ENCODE measurements at places on chromosomes 1 and 21. TPM values are rescaled to one million over a fixed set of nuclear protein-coding genes. Genes with fewer than 3 reads are reported as not detected.
A peak's percentile ranks its signal among the peaks of the same experiment; 100 is the strongest.

- DNase-seq, result no peak
These were observed 6.3 kb downstream of the HMGCS2 start for GRCh38 chr1:119762409-119762808.

- DNase-seq, result no peak
These were observed 708.2 kb downstream of the BRINP3 start for GRCh38 chr1:189769448-189769847.

- DNase-seq, result peak; percentile 51
These were observed 14.8 kb upstream of the PIGM start for GRCh38 chr1:160046494-160047110.

GRCh38 chr1:110982320-110982719 lies 18.6 kb upstream of the LRIF1 start:
- DNase-seq, result no peak

DNA sequence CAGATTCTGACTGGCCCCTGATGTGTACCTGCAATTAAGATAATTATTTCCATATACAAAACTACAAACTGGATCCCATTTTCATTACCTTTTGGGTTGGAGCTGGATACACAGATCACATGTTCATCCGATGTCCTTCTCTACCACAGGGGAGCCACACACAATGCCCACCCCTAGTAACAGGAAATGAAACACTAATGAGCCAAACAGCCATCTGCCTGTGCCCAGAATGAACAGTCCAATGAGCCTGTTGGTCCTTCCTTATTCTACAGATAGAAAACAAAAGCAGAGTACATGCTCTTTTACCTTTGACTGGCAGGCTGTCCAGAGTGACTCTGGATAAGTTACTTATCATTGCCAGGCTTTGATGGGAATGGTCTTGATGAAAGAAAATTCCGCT lies 68.6 kb downstream of the SIPA1L2 start:
- DNase-seq, result no peak

- DNase-seq, result no peak
These were observed 15.6 kb downstream of the CADM3 start for GRCh38 chr1:159187033-159187432.

- no peak for DNase-seq
These were observed 89.9 kb upstream of the ARHGEF16 start for GRCh38 chr1:3364551-3364950.

DNA sequence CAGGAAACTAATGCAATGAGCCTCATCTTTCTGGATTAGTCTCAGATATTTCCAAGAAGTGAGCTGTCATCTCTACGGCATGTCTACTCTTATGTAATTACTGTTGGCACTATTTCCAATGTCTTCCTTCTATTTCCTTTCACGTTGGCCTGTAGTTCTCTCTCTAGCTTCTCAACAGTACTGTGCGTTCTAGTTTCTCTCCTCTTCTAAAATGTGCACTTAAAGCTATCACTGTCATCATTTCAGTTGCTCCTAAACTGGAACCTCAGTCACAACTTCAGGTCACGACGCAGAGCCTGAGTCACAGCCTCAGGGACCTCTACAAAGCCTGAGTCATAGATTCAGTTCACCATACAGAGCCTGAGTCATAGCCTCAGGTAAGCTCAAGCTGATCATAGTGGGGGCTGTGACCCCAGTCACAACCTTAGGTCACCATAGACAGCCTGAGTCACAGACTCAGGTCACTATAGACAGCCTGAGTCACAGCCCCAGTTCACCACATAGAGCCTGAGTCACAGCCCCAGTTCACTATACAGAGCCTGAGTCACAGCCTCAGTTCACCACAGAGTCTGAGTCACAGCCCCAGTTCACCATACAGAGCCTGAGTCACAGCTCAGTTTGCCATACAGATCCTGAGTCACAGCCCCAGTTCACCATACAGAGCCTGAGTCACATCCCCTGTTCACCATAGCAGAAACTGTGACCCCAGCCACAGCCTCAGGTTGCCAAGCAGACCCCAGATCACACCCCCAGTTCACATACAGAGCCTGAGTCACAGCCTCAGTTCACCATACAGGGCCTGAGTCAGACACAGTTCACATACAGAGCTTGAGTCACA lies 13.0 kb downstream of the WNT9A start:
- DNase-seq, result peak; percentile 28

- DNase-seq, result no peak
These were observed 269.0 kb downstream of the LTN1 start for GRCh38 chr21:28723646-28724045.

DNA sequence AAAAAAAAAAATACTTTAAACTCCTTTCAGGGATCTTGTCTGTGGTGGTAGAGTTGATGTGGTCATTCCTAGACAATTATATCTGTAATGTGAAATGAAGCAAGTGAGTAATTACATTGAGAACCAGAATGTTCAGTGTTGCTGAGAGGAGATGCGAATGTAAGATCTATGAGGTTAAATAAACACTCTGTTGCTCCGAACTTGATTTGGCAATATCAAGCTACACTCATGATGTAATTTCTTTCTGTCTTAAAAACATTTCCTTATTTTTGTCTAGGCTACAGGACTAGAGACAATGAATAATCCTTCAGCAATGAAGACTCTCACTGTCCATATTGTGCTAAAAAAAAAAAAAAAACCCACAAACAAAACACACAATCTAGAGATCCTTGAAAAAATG lies 63.1 kb upstream of the IGSF5 start:
- no peak for DNase-seq

DNA sequence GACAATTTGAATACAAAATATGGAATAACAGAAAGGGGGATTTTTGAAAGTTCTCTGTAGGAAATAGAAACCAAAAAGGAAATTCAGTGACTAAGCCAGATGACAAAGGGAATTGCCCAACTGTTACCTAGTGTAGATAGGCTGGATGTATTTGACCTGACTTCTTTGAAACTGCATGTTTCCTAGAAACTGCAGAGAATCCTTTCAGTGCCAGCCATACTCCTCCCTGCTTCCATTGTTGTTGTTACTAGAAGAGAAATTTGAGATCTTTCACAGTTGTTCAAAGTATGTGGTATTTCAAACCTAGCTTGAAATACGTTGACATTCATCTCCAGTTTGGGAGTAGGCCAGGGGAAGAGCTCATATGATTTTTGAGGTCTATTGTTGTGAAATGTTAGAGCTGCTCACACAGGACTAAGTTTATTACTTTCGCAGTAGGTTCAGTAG lies 1.8 kb upstream of the GBP5 start:
- no peak for DNase-seq

GRCh38 chr1:25900219-25900618 lies 6.0 kb downstream of the STMN1 start:
- no peak for DNase-seq

DNA sequence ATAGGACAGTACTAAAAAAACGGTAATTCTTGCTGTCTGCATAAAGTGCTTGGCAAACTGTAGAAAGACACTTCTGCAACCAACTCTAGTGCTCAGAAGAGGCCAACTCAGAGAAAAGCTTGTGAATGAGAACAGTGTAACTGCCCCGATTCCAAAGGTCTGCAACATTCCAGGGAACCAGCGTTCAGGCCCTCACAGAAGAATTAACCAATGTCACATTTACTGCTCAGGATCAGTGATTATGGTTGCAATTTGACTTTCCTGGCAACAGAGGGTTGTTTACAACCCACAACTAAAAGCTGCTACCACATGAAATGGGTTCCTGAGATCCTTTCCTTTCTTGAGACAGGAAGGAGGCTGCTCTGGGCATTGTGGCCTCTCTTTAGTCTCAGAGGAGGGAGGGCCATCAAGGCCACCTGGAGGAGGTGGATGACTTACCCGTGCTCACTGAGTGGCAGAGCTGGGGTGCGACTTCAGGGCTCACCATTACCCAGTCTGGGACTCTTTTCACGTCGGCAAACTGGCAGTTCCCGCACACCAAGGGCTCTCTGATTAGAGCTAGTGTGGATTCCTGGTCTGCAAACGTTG lies 15.3 kb downstream of the SRSF4 start:
- no peak for DNase-seq

GRCh38 chr1:98662356-98662670 lies 792 bp downstream of the SNX7 start:
- no peak for DNase-seq

GRCh38 chr1:89632657-89633247 lies at the start of gene LRRC8C:
Gene LRRC8C, plus strand, starts transcription at chr1:89633120. Its CDS starts 53,354 bp downstream, at chr1:89686474.
- DNase-seq, result peak; percentile 84

DNA sequence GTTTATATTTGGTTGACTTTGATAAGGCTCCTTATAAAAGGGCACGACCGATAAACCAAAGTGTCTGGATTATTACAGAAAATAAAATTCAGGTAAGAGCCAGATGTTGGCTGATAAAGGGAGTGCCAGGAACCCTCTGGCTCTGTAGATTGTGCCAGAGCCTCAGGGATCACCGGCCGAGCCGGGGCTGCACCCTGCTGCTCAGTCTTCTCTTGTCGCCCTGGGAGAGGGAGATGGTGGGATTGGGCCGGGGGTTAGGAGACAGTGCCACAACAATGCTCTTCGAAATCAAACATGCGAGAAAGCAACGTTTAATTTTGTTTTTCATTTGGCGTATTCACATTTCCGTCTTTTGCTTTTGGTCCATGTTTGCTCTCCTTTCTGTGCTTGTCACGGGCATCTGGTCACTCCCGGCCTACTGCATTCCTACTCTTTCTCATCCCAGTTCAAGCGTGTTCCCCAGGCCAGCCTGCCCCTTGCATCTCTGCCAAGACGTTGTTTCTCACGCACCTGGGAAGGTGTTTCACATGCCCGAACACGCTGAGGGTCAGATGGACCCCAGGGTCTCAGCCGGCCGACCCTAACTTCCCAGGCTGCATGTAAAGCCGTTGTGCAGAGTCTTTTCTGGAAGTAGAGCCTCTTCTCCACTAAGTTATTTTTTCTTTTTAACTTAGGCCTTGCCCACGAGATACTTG lies 18.8 kb upstream of the C2CD2 start:
- DNase-seq, result peak; percentile 4

GRCh38 chr1:51976846-51977602 lies 13.5 kb downstream of the RAB3B start:
- DNase-seq, result no peak

DNA sequence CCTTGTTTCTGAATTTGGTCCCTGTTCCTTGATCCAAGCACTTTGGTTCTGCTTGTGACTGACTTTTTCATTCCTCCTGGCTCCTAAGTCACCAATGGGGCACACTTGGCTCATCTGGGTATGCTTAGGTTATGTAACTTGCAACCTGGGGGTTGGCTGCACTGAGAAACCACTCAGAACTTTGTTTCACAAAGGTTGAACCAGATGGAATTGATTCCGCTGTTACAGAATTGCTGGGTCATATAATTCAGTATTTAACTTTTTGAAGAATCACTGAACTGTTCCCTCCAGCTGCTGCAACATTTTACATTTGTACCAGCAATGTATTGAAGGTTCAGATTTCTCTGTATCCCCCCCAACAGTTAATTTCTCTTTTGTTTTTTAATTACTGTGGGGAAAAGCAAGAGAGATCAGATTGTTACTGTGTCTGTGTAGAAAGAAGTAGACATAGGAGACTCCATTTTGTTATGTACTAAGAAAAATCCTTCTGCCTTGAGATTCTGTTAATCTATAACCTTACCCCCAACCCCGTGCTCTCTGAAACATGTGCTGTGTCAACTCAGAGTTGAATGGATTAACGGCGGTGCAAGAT lies 9.6 kb upstream of the NVL start:
- no peak for DNase-seq

- no peak for DNase-seq
These were observed 247.2 kb downstream of the DUSP10 start for GRCh38 chr1:221494670-221495069.

GRCh38 chr1:236083650-236084385 lies 18.9 kb upstream of the NID1 start:
- no peak for DNase-seq

DNA sequence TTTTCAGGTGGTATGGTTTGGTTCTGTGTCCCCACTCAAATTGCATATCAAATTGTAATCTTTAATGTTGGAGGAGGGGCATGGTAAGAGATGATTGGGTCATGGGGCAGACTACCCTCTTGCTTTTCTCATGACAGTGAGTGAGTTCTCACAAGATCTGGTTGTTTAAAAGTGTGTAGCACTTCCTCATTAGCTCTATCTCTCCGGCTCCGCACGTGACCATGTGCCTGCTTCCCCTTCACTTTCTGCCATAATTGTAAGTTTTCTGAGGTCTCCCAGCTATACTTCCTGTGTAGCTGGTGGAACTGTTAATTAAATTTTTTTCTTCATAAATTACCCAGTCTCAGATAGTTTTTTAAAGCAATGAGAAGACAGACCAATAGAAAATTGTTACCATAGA lies 843.2 kb downstream of the AMY1C start:
- no peak for DNase-seq

GRCh38 chr1:224641030-224641429 lies 24.9 kb downstream of the CNIH3 start:
- DNase-seq, result no peak

- no peak for DNase-seq
These were observed 58.4 kb upstream of the TENT5B start for GRCh38 chr1:27071049-27071416.

DNA sequence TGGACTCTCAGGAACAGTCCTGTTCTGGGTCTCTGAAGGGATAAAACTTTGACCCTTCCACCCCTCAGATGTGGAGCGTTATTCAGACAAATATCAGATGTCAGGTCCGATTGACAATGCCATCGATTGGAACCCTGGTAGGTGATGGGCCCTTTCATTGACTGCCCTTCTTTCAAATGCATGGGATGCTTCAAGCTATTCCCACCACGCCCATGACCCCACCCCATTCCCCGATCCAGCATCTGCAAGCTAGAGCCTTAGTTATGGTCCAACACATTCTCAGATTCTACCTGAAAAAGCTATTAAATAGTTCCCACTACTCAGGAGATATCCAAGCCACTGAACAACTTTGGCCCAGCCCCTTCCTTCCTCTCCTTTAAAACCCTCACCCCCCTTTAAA lies 12.5 kb downstream of the POLR3GL start:
- no peak for DNase-seq

DNA sequence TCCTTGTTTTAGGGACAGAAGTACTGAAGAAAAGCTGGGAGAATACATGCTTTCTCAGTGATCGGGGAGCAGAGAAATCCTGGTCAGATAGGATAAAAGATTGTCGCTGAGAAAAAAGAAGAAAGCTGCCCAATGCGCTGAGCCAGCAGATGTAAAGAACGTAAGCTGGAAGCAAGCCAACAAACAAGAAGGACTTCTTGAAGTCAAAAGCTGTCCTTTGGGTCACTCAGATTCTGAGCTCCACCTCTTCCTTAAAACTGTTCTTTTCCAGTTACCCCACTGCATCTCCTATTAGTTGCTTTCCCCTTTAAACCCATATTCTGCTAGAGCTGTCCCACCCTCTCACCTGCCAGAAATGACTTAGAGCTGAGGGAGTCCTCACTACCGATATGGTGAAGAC lies 64.8 kb downstream of the GPR137B start:
- no peak for DNase-seq

ACTA1 gene
- not detected for total RNA-seq

YBEY gene
- 12.2 TPM for total RNA-seq

AMY1A gene
- total RNA-seq, result 0.76 TPM

DNAJC6 gene
- total RNA-seq, result 3.4 TPM

PADI4 gene
- total RNA-seq, result not detected

MAEL gene
- not detected for total RNA-seq

SOAT1 gene
- total RNA-seq, result 29.2 TPM

NFASC gene
- total RNA-seq, result 35.6 TPM

HTR1D gene
- total RNA-seq, result not detected

GUCA2A gene
- not detected for total RNA-seq

LORICRIN gene
- not detected for total RNA-seq

ZBTB17 gene
- total RNA-seq, result 21.3 TPM

TNFAIP8L2 gene
- total RNA-seq, result 2.0 TPM

OR2M3 gene
- not detected for total RNA-seq

LAD1 gene
- total RNA-seq, result 0.29 TPM

APH1A gene
- 96.7 TPM for total RNA-seq

FCGR3A gene
- 16.2 TPM for total RNA-seq

FMO5 gene
- 2.1 TPM for total RNA-seq

MAP1LC3C gene
- 0.51 TPM for total RNA-seq

Measured in uterus (tissue), 4 donors.